Right lung (tissue), 10 donors: ENCODE measurements at places on chromosomes 2 and 18. TPM values are rescaled to one million over a fixed set of nuclear protein-coding genes. Genes with fewer than 3 reads are reported as not detected.

DNA sequence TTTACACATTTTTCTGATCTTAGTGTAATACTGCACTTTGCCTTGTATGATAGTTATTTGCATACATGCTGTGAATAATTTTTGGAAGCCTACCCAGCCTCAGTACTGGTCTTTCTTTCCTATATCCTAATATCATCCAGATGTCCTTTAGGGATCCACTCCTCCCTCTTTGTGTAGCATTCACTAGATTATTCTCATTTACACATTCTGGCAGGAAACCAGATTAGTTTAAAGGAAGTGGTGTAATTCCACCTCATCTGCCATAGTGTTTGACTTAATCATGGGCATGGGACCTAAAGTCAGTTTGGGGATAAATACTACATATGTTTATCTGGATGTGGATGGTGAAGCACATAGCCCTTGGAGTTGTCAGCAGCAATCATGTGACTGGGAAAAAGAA lies 444.9 kb upstream of the MAP2 start:
- DNase-seq, result no peak

DNA sequence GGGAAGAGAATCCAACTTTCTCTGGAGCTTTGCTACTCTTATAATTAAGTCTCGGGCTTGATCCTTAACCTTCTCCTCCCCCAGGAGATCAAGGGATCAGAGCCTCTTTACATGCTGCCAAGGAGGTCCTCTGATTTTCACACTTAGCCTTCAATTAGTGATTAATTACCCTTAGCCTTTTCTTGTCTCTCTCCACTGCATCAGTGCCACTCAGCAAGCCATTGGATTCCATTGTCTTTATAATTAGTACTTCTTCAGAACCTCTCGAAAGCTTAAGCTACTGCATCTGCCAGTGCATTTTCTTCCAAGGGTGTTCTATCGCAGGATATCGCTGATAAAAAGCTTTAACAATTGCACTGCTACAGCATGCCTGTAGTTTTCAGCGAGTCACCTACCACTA lies 477.0 kb upstream of the MEIS1 start:
- DNase-seq, result no peak

GRCh38 chr2:19504400-19505198 lies 146.2 kb upstream of the OSR1 start:
- DNase-seq, result no peak

- DNase-seq, result no peak
Observed at GRCh38 chr2:134675314-134675713, 43.5 kb downstream of the TMEM163 start.

GRCh38 chr2:221655300-221655699 lies 83.2 kb upstream of the EPHA4 start:
- no peak for DNase-seq

- no peak for DNase-seq
Observed at GRCh38 chr2:67295406-67295805, 101.7 kb upstream of the ETAA1 start.

GRCh38 chr2:217340899-217341298 lies 481.0 kb upstream of the TNP1 start:
- DNase-seq, result no peak

- no peak for DNase-seq
Observed at GRCh38 chr2:72128843-72129227, 18.8 kb downstream of the CYP26B1 start.

GRCh38 chr2:15010346-15010745 lies 377.8 kb downstream of the LRATD1 start:
- no peak for DNase-seq

The MROH2A gene
- polyA plus RNA-seq, result 0.59 TPM

The CYP26B1 gene
- polyA plus RNA-seq, result 3.5 TPM

The CLEC4F gene
- 0.13 TPM for polyA plus RNA-seq

The IL36G gene
- polyA plus RNA-seq, result 0.45 TPM

The CFAP221 gene
- 13.4 TPM for polyA plus RNA-seq

The FEV gene
- polyA plus RNA-seq, result not detected

The PROC gene
- polyA plus RNA-seq, result 4.9 TPM

DNA sequence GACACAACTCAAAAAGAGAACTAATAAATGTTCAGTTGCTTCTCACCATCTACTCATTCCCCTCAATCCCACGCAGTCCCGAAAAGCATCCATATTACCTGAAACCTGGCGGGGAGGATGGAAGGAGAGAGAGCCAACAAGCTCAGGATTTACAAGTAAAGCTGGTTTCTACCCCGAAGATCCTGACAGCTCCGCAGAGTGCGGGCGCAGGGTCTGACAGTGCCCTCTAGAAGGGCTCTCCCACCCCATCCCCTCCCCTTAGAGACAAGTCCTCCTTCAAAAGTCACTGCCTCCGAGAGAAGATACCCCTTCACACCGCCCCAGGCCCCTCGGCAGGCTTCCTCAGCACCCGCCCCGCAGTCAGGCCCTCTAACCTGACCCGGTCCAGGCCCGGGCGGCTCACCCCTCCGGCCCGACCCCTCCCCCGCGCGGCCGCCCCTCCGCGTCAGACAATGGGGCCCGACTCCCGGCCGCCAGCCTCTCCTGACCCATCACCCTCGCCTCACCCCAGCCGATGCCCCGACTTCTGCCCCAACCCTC lies 550 bp downstream of the RAB1A start:
- DNase-seq, result no peak

The RELCH gene
- 41.5 TPM for polyA plus RNA-seq

DNA sequence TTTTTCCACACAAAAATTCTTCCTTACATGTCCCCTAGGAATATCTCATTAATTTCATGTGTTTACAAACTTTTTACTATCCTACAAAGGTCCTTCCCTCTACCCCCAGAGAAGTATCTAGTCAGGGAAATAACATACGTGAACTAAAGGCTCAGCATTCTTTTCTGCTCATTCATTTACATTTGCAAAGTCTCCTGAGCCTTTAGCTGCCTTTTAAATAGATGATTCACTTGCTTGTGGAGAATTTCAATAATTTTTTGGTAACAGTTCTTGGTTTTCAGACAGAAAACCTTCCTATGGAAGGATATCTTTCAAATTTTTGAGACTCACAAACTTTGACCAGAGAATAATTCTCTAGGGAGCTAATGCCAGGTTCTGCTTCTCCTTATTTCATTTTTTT lies 81.5 kb upstream of the RMDN2 start:
- no peak for DNase-seq

DNA sequence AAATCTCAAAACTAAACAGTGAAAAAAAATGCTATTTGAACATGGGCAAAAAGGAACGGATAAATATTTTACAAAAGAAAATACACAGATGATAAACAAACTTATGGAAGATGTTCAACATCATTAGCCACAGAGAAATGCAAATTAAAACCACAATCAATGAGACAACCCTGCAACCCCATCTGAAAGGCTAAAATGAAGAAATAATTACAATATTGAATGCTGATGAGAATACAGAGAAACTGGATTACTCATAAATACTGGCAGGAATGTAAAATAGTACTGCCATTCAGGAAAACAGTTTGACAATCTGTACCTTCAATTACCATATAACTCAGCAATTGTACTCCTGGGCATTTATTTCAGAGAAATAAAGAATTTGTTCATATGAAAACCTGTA lies 193.1 kb upstream of the UBE2E3 start:
- no peak for DNase-seq

- no peak for DNase-seq
Observed at GRCh38 chr18:3851159-3851558, 401.2 kb downstream of the TGIF1 start.

- DNase-seq, result peak; percentile 32
Observed at GRCh38 chr2:178397002-178397605, 53.9 kb downstream of the PRKRA start.

The COL4A4 gene
- 9.4 TPM for polyA plus RNA-seq

DNA sequence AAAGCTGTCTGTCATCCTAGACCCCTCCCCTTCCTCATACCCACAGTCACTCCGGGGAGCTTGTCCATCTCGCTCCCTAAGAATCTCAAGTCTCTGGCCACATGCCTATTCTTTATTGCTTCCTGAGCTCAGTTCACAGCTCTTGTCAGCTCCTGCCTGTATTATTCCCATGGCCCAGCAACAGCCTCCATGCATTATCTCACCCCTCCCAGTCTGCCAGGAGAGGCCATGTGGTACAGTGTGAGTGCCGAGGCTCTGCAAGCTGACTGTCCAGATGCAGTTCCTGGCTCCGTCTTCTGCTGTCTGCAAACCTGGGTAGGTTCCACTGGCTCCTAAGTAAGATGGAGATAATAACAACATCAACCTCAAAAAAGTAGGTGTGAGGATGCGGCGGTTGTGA lies 79.7 kb downstream of the MRPS9 start:
- DNase-seq, result no peak

The RGPD4 gene
- polyA plus RNA-seq, result not detected

The HPCAL1 gene
- polyA plus RNA-seq, result 73.8 TPM

The DSG1 gene
- not detected for polyA plus RNA-seq

The RGPD3 gene
- polyA plus RNA-seq, result 0.35 TPM

The AFF3 gene
- 21.3 TPM for polyA plus RNA-seq

- DNase-seq, result no peak
Observed at GRCh38 chr2:22786817-22787216, 598.2 kb upstream of the KLHL29 start.

DNA sequence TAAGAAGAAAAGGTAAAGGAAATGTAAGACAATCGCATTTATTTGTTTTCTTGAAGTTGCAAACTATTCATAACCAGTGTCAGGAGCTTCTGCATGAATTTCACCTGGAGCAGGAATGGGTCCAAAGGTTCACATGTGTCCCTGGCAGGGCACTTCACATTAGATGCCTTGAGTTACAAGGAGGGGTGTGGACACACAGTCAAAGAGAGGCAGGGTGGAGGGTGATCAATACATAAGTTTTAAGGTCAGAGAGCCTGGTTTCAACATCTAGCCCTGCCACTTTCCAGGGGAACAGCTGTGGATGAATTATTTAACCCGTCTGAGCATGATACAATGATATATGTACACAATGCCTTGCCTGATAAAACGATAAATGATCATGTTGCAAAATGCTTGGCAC lies 321.4 kb downstream of the CYP26B1 start:
- DNase-seq, result no peak

DNA sequence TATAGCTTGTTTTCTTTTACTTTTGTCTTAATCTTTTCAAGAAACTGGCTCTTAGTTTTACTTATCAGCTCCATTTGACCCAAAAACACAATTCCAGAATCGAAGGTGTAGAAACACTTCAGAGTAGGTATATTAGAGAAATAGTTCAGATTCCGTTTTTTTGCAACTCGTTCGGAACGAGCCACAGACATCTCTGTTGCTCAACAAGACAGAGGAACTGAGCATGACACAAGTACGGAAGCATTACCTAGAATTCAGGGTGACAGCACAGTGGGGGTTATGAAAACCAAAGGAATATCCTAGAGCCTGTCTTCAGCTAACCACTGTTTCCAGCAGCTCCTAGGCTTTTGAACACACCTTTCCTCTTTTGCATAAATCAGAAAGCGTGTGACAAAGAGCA lies 5.0 kb downstream of the HRH4 start:
- DNase-seq, result no peak

The CKAP2L gene
- polyA plus RNA-seq, result 13.6 TPM

GRCh38 chr2:71452565-71452964 lies 796 bp upstream of the DYSF start:
- no peak for DNase-seq

GRCh38 chr2:121203591-121204249 lies 81.3 kb downstream of the TFCP2L1 start:
- no peak for DNase-seq

The DSG2 gene
- 45.3 TPM for polyA plus RNA-seq

GRCh38 chr2:11376071-11376470 lies 31.6 kb upstream of the ROCK2 start:
- no peak for DNase-seq

DNA sequence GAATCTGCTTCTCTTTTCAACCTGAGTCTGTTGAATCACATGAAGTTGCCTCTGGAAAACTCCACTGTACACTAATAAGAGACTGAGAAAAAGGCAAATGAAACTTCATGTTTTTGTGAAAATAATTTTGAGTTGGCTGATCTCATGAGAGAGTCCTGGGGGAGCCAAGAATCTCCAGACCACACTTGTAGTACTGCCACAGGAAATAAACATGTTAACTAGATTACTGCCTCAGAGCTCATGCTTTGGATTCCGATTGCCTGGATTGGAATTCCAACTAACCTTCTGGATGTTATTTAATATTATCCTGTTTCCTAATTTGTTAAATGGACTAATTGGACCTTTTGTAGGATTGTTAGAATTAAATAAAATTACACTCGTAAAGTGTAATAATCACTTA lies 25.2 kb downstream of the NUP35 start:
- no peak for DNase-seq

The ANKRD44 gene
- 31.8 TPM for polyA plus RNA-seq

The CABLES1 gene
- polyA plus RNA-seq, result 44.9 TPM

- DNase-seq, result no peak
Observed at GRCh38 chr18:76363436-76364120, 131.5 kb downstream of the ZNF516 start.

- no peak for DNase-seq
Observed at GRCh38 chr2:55097082-55097460, 46.8 kb upstream of the RTN4 start.

The ARL4C gene
- 23.2 TPM for polyA plus RNA-seq

The SCYGR4 gene
- polyA plus RNA-seq, result 0.12 TPM

GRCh38 chr18:56322406-56322805 lies 316.0 kb downstream of the TXNL1 start:
- DNase-seq, result no peak

The OBSL1 gene
- 139 TPM for polyA plus RNA-seq

GRCh38 chr18:58497845-58498244 lies 131.0 kb downstream of the ALPK2 start:
- no peak for DNase-seq

The SLC38A11 gene
- 2.8 TPM for polyA plus RNA-seq

GRCh38 chr18:26548415-26549262 lies at the start of gene KCTD1:
KCTD1 (minus strand) TSS chr18:26548553; CDS start chr18:26548536, 17 bp downstream.
- DNase-seq, result peak; percentile 78

GRCh38 chr2:129483366-129483765 lies 496.1 kb upstream of the RAB6C start:
- no peak for DNase-seq

GRCh38 chr18:48643262-48643661 lies 104.4 kb downstream of the CTIF start:
- no peak for DNase-seq

- no peak for DNase-seq
Observed at GRCh38 chr2:120432976-120433815, 87.3 kb downstream of the INHBB start.

The DSC3 gene
- 0.19 TPM for polyA plus RNA-seq

DNA sequence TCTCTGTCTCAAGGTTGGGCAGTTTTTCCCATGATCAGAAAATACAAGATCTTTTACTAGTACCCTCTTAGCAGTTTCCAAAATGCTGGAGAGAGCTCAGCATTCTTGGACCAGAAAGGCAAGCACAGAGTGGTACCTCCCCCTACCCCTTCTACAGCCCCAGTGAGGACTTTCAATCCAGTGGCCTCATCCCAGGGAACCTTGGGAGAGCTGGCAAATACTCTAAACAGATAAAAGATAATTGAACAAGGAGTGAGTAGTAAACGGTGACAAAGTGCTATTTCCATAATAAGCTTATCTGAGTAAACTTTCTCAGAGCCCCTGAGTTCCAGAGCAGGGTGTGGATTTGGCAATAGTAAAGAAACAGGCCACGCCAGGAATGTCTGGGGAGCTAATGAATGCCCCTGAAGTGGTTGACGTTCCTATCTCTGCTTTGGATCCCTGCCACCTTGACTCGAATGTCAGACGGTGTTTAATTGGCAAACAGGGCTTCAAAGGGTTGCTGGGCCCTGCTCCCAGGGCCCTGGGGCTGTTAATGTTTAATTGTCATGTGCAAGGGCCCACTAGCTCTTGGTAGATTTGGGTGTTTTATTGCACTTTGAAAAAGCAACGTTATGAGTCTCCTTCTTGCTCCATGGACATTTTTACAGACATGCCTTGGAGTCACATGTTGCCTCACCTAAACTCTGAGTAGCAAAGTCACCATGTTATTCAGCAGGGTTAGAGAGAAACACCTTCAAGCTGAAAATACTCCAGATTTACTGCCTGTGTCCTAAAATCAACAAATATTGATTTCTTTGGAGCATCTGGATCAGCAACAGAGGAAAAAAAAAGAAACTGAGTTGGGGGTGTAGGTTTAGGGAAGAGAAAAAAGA lies 239.9 kb downstream of the CYRIA start:
- peak; percentile 60 for DNase-seq
